Activated naive CD4-positive, alpha-beta T cell treated with Interleukin-2 at 50 U/mL for 16 hours (primary cell): ENCODE measurements at places on chromosomes 5 and 9.

GRCh38 chr9:37976714-37977477 lies 73.0 kb upstream of the SLC25A51 start:
- DNase-seq, result no peak

- no peak for DNase-seq
These were observed 121.2 kb downstream of the VAV2 start for GRCh38 chr9:133870598-133871595.

DNA sequence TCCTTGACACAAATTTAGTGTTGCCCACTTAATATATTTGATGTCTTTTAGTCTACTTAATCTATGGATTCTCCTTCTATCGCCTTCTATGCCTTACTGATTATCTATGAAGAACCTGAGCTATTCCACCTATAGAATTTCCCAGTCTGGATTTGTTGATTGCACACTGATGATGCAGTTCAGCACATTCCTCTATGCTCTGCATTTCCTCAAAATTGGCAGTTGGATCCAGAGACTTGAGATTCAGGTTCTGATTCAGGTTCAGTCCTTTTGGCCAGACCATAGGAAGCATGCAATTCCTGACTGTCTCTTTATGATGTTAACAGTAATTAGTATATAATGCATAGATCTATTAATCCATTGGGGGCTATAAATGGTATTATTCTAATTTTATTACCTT lies 13.8 kb downstream of the SLC22A5 start:
- DNase-seq, result no peak

- peak; percentile 9 for DNase-seq
These were observed 2.0 kb downstream of the HAVCR2 start for GRCh38 chr5:157106630-157107461.

- DNase-seq, result no peak
These were observed 384 bp upstream of the DMXL1 start for GRCh38 chr5:119070578-119070827.

- DNase-seq, result no peak
These were observed 632 bp upstream of the PRKAA1 start for GRCh38 chr5:40798801-40799210.

- no peak for DNase-seq
These were observed 704.3 kb upstream of the ZNF608 start for GRCh38 chr5:125450771-125451170.

DNA sequence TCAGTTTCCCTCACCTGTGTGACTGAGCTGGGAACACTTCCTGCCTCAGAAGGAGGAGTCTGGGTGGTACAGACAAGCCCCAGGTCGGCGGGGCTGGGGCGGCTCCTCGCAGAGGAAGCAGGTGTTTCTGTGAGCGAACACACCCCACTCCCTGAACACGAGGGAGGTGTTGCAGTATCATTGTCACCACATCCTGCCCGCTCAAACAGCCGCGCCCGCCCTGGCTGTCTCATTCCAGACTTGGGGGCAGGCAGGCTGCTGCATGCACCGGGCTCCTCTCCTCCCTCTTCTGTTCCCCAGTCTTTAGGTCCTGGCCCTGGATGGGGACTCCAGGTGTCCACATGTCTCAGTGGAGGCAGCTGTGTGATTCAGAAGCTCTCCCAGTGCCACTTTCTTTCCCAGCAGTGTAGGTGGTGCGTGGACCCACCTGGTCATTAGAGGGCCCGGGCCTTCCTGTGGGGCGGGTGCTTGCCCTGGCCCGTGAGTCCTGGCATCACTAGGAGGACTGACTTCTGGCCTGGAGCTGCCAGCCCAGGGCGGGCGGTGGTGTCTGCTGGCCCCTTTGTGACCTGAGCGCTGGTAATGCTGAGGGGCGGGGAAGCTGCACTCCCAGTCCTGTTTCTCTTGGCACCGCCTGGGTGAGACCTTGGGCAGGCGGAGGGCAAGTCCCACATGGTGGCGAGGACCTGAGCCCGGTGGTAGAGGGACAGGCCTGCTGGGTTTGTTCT lies 18.3 kb upstream of the PHYHD1 start:
- peak; percentile 84 for DNase-seq

DNA sequence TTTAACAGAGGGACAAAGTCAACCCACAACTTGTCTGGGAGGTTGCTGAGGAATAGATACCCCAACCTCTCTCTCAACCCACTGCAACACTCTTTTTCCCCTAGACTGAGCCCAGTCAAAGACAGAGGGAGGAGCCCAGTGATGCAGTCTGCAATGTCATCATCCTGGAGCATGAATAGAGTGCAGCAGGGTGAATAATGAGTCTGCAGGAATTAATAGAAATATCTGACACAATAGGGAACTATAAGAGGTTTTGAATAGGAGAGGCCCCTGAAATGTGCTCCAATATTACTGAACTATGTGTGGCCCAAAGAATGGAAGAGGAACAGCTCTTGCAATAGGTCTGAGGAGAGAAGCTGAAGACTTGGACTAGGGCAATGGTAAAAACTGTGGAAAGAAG lies 59.1 kb downstream of the PDCD1LG2 start:
- DNase-seq, result no peak

DNA sequence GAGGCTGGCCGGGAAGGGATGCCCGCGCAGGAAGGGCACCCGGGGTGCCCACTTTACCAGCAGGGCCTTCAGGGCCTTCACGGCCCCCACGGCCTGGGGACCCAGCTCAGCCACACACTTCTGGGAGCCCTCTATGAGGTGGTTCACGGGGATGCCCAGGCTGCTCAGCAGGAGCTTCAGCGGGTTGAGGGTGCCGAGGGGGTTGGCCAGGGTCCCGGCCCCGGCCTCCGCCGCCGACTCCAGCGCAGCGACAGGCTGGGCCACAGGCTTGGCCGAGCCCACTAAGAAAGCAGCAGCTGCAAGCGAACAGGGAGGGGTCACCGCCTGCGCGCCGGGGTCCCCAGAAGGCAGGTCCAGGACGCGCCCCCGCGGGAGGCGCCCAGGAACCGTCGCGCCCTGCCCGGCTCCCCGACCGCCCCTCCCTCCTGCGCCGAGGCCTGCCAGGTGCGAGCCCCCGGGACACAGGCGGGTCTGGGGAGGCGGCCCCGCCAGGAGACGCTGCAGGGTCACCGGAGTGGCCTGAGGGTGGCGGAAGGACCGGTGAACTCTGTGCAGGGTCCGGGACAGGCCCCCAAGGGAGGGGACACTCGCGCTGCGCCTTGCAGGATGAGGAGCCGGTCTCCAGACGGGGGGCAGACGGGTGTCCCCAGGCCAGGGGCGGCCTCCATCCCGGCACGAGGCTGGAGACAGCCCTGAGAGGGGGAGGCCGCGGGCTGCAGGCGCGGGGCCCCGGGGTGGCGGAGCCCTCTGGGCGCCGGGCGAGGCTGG lies 572 bp downstream of the SCGB3A1 start:
- no peak for DNase-seq

DNA sequence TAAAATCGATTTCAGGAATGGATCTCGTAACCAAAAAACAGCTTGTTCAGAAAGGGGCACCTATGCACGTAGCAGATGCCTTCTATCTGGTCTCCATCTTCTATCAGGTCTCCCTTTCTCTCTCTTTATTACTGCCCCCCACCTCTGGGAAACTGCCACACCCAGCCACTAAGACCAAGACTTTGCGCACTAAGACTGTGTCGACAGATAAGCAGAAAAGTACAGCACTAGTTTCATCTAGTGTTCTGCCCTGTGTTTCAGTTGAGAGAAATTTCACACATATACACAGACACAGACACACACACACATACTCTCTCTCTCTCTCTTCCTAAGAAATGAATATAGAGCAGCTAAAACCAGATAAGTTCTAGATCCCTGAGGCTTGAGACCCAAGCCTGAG lies 210.1 kb upstream of the MAP3K1 start:
- DNase-seq, result no peak

GRCh38 chr5:73323466-73323865 lies 125.1 kb downstream of the FOXD1 start:
- DNase-seq, result no peak

- DNase-seq, result no peak
These were observed 27.4 kb downstream of the SNX30 start for GRCh38 chr9:112777914-112778313.

DNA sequence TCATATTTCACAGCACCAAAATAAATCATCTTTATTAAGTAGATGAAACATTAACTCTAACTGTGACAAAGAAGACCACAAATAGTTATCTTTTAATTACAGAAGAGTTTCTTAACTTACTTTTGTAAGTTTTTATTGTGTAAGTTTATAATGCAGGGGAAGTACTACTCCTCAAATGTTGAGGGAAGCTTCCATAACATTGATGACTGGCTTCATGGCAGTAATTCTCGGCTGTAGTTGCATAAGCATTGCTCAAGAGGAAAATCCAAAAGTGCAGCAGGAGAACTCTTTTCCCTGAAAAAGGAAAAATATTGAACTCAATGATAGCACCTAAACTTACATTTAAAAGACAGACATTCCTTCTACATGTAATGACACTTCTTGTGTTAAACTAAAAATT lies 4.6 kb downstream of the TSLP start:
- DNase-seq, result no peak

DNA sequence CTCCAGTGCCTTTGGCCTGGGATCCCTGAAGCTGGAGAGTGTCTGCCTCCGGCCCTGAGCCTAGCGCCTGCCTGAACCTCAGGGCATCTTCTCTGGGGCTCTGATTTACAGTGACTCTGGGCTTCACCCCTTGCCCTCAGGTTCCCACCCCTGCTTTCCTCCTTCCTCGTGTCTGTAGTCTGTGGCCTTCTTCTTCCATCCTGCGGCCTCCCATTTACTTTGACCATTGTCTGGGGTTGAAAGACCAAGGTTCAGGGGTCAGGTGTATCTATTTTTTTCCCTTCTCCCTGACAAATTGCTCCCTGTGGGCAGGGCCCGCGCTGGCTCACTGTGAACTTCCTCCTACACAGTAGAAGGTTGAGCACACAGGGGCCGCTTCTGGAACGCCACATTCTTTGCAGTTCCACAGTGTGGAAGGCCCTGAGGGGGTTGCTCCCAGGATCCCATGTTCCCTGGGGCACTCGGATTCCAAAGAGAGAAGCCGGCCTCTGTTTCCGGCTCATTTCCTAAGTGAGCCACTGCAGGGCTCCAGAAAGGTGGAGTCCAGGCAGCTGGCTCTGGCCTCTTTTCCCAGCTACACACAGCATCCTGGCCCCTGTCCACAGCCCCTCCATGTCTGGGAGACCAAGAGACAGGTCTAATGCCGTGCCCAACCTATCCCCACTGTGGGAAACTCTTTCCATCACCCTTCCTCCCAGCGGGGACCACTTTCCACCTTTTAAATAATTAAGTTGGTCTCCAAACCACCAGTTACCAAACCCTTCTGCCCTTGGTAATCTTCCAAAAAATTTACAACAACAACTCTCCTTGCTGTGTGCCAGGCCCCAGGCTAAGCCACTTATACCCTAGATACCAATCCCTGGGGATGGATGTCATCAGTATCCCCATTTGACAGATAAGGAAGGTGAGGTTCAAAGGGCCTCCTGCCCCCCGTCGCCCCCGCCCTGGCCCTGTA lies 140.3 kb upstream of the IER5L start:
- DNase-seq, result no peak

DNA sequence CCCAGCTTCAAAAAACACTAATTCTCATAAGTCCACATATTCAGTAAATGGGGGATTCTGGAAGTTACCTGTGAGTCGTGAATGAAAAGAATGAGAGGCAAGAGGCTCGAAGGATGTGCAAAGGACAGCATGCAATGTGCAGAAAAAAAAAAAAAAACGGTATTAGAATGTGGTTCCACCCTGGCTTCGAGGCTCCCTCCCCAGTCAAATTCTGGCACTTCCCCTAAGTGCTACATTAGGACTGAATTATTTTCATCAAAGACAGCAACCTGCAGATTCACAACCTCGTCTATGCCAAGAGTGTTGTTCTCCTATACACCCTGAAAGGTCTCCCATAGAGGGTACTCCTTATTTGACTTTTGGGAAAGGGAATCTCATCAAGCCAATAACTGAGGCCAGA lies 16.5 kb downstream of the CAPSL start:
- no peak for DNase-seq

DNA sequence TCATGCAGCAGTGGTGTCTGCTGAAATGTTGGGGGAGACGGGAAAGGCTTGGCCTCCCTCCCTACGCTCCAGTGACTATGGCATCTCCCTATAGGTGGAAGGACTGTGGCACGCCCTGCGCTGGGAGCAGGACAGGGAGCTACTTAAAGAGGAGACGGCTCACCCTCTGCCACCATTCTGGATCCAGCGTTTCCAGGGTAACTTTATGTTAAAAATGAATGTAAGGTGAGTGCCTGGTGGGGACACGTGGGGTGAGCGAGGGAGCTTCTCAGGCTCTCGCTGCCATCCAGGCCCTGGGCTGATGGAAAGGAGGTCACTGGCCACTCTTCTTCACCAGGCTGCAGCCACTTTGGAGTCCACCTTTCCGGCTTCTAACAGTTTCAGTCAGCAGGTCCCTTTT lies 15.7 kb downstream of the PAEP start:
- DNase-seq, result no peak

DNA sequence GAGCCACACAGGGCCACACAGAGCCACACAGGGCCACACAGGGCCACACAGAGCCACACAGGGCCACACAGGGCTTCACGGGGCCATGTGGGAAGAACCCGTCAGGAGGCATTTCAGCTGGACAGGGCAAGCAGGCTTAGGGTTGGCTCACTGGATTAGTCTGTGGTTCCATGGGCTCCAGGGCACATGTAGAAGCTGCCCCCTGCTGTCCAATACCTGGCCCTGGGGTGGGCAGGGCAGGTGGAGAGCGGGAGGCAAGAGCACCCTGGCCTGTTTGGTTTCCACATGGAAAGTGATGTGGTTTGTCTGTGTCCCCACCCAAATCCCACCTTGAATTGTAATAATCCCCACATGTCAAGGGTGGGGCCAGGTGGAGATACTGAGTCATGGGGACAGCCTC lies 16.4 kb upstream of the LPCAT1 start:
- DNase-seq, result no peak

DNA sequence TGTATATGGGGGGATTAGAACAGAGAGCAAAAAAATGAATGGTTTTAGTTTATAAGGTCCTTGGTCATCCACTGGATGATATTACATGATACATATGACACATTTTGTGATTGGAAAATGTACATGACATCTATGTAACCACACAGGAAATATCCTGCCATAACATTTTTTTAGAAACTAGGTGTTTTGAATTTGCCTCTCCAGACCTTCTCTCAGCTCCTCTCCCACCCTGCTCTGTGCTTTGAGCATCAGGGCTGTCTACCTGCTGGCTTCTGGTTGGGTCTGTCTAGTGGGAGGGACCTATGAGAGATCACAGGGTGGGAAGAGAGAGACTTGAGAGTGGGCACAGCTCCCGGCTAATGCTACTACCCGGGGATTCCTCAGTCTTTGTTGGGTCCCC lies 24.4 kb downstream of the AKNA start:
- DNase-seq, result no peak

- peak; percentile 87 for DNase-seq
These were observed 20.3 kb downstream of the PTPA start for GRCh38 chr9:129131300-129132145.

DNA sequence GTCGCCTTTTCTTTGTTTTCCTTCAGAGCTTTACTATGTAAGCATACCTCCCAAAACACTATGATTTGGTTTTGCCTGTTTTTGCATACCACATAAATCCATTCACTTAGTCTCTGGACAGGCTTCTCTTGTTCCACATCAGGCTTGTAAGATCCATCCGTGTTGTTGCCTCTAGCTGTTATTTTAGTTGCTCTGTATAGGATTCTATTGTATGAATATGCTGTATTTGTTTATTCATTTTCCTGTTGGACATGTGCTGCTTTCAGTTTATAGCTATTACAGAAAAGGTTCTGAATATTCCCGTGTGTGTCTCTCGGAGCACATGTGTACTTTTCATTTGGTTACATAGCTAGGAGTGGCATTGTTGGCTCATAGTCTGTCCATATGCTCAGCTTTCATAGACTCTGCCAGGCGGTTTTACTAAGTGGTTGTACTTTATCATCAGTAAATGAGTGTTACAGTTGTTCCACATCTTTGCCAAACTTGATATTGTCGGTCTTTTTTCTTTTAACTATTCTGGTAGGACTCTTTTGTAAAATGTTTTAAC lies 41.8 kb downstream of the NUP214 start:
- no peak for DNase-seq

- DNase-seq, result no peak
These were observed 33.9 kb upstream of the GABBR2 start for GRCh38 chr9:98742325-98743280.
